ENCODE measurements at places on chromosomes 1 and 21. TPM values are rescaled to one million over a fixed set of nuclear protein-coding genes. Genes with fewer than 3 reads are reported as not detected.
A peak's percentile ranks its signal among the peaks of the same experiment; 100 is the strongest.

DNA sequence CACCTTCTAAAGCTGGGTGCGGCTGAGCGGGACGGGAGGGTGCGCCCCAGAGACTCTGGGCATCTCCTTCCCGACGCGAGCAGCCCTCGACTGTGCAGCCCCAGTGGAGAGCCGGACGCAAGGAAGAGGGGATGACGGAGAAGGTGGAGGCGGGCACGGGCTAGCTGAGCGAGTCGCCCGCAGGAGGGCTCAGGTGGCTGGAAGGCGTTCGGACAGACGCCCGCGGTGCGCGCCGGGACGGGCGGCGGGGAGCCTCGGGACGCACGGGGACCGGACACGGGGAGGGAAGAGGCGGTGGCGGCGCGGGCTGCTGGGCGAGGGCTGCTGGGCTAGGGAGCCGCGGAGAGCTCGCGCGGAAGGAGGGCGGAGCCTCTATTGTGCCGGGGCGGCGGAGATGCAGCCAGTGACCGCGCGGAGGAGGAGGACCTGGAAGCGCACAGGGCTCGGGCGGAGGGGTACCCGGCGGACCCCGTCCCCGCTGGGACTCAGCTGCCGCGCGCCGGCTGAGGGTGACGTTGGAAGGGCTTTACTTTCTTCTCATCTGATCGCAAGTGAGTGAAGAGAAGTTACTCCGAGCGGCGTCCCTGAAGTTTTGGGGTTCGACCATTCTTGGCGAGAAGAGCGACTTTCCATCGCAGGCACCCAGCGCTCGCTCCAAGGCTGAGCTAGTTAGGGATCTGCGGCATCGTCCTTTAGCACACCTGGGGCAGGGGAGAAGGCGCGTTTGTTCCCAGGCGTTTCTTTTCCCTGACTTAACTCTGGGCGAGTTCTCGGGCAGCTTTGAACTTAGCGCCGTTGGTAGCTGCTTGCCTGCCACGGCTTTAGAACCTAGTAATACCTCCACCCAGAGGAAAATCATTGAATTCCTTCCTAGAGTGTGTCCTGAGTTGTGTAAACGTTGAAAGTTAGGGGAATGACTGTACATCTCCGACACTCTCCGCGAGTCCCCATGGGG, at the start of gene OLFML2B:
OLFML2B (minus strand) TSS at position 323 of the 955 bp plus-strand sequence. CDS start 439 bp downstream, outside the sequence.
- peak; percentile 41 for DNase-seq

- DNase-seq, result no peak
These were observed 53.0 kb downstream of the MAB21L3 start for GRCh38 chr1:116164150-116164549.

- peak; percentile 76 for DNase-seq
These were observed 127.4 kb upstream of the DPYD start for GRCh38 chr1:98048244-98048643.

DNA sequence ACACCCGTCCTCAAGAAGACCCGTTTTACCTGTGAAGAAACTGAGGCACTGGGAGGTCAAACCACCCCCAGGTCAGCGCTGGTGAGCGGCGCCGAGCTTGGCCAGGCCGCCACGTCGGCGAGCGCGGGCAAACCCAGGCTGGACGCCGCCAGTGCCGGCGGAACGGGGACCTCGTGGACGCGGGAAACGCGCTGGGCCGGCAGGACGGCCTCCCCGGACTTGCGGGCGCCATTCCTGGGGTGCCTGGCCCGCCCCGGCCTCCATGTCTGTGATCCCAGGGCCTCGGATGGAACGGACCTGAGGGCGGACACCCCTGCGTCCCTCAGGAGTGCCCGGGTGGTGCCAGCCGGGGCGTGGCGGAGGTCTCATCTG, 764 bp upstream of the SUMO3 start:
- peak; percentile 47 for DNase-seq

- no peak for DNase-seq
These were observed 133.8 kb upstream of the F3 start for GRCh38 chr1:94675373-94675772.

GRCh38 chr1:34984435-34984792, 733 bp downstream of the TMEM35B start:
- DNase-seq, result peak; percentile 19

DNA sequence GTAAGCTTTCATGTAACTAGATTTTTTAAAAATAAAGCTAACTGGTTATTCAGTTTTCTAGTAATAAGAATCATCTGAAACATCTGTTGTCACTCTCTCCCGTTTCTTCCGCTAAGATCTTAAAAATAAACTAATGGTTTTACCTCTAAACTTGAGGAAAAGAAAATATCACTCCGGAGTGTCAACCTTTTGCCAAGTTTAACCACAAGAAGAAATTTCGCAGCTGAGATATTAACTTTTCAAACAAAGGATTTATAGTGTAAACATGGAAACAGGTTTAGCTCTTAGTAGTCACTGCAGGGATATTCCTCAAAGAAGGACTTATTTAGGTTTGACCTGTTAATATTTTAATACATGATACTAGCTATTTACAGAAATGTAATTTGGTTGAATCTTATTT, 954.9 kb downstream of the ADGRL2 start:
- DNase-seq, result no peak

GRCh38 chr21:45022348-45022675, 52.1 kb upstream of the ADARB1 start:
- DNase-seq, result no peak

GRCh38 chr1:14826172-14826636, 227.7 kb downstream of the KAZN start:
- DNase-seq, result peak; percentile 51

DNA sequence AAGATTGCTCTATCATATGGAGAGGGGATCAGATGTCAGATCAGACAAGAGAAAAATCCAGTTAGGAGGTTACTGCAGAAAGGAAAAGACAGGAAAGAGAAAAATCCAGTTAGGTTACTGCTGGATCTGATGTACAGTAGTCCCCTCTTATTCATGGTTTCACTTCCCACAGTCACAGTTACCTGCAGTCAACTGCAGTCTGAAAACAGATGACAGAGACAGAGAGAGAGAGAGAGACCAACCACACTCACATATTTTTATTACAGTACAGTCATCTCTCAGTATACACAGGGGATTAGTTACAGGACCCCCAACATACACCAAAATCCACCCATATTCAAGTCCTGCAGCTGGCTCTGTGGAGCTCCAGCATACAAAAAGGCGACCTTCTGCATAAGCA, 29.3 kb downstream of the NUP133 start:
- no peak for DNase-seq

- no peak for DNase-seq
These were observed 66.8 kb upstream of the ANGPTL1 start for GRCh38 chr1:178937695-178938094.

DNA sequence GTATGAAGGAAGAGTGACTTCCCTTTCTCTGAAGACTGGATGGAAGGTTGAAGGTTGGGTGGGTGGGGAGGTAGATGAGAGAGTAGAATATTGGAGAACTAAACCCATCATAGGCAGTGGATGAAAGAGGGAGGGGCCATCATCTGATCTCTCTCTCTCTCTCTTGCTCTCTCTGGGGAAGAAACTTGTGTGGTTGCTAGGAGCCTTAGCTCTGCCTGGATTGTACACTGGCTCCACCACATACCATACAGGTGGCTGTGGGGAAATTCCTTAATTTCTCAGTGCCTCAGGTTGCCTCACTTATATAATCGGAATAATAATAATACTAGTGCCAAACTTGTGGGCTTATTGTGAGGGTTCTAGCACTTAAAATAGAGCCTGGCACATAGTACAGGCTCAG, 9.5 kb downstream of the XCL1 start:
- DNase-seq, result no peak

DNA sequence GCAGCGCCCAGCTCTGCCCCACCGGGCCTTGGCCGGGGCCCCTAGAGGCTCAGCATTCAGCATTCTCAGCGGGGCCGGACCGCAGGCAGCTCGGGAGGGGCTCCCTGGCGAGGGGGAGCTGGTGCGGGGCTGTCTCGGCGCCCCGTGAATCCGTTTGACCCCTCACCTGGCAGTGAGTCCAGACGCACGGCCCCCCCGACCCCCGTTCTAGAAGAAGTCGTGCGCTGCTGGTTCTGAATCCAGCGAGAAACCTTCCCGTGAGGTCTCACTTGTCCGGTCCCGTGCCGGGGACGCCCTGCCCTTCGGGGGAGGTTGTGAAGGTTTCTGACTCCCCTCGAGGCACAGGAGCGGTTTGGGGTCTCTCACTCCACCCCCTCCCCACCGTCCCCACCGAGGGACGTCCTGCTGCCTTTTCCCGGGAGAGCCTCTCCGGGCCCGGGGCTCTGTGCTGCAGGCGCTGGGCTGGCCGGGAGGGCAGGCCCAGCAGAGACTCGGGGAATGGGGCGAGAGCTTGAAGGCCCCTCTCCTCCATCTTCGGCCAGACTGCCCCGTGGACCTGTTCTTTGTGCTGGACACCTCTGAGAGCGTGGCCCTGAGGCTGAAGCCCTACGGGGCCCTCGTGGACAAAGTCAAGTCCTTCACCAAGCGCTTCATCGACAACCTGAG, 655 bp downstream of the COL6A1 start:
- no peak for DNase-seq

GRCh38 chr1:192984080-192984479, 75.1 kb downstream of the UCHL5 start:
- no peak for DNase-seq

DNA sequence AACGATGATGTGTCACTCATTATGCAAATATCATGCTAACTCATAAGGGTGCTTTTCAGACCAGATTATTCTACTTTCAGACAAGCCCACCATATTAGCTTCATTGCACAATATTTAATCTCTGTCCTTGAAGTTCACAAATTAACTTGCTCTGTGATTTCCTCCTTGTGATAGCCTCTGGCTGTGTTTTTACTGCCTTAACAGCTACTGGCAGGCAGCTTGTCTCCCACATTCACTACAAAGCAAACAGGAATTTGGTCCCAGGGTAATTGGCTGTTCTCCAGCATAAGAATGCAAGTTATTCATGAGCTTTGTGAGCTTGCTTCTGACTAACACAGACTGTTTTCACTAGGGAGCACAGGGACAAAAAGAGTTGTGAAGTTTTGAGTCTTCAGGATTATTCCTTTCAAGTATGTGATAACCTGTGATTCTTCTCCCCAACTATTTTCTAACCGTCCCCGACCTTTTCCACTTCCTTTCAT, 87.9 kb upstream of the HMCN1 start:
- DNase-seq, result peak; percentile 15

GRCh38 chr1:103247517-103247916, 139.2 kb upstream of the COL11A1 start:
- DNase-seq, result no peak

CACHD1 gene
- 17.0 TPM for total RNA-seq

GPR3 gene
- 0.15 TPM for total RNA-seq

NCDN gene
- total RNA-seq, result 36.2 TPM

RIIAD1 gene
- 0.51 TPM for total RNA-seq

EIF4G3 gene
- 46.6 TPM for total RNA-seq

TRABD2B gene
- 0.24 TPM for total RNA-seq
